ENCODE measurements at places on chromosomes 7 and 10. TPM values are rescaled to one million over a fixed set of nuclear protein-coding genes. Genes with fewer than 3 reads are reported as not detected.

DNA sequence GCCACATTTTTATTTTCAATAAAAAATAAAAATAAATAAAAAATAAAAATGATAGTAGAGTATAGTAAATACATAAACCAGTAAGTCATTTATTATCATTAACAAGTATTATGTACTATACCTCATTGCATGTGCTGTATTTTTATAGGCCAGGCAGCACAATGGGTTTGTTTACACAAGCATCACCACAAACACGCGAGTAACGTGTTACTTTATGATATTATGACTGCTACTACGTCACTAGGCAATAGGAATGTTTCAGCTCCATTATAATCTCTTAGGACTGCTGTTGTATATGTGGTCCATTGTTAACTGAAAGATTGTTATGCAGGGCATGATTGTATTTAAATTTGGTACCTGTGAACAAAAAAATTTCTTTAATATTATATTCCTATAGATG lies 20.8 kb upstream of the SDHAF3 start:
- DNase-seq, result no peak

GRCh38 chr10:1354809-1355710 lies 298.9 kb downstream of the WDR37 start:
- DNase-seq, result no peak

- DNase-seq, result no peak
These were observed 7.9 kb downstream of the CALML3 start for GRCh38 chr10:5532618-5533097.

- no peak for DNase-seq
These were observed 83.8 kb downstream of the ABCA13 start for GRCh38 chr7:48255046-48255445.

- no peak for DNase-seq
These were observed 10.2 kb upstream of the SP4 start for GRCh38 chr7:21417647-21418046.

The AGR2 gene
- total RNA-seq, result not detected

The INSYN2A gene
- not detected for total RNA-seq

Measured in activated CD4-positive, alpha-beta T cell treated with anti-CD3 and anti-CD28 coated beads, Interleukin-2, amount 10 ng/mL, durations not matched to agents 7 days and 5 days (primary cell).